Nasal cavity respiratory epithelium epithelial cell of viscerocranial mucosa (primary cell): ENCODE measurements at places on chromosomes 3 and 15. TPM values are rescaled to one million over a fixed set of nuclear protein-coding genes. Genes with fewer than 3 reads are reported as not detected.

The ROBO1 gene
- total RNA-seq: 46.1 and 110 TPM in 2 replicates

The HDC gene
- under 0.01 TPM in 1 of 2 replicates, not detected in the other for total RNA-seq

The XIRP1 gene
- total RNA-seq: not detected in 2 replicates

The WDR93 gene
- 0.07 TPM in 1 of 2 replicates, not detected in the other for total RNA-seq

The CLDN1 gene
- total RNA-seq: 70.7 and 299 TPM in 2 replicates
